ENCODE measurements at places on chromosomes 7 and 10.

GRCh38 chr7:128431221-128431620, 21.4 kb upstream of the IMPDH1 start:
- DNase-seq: no peak

DNA sequence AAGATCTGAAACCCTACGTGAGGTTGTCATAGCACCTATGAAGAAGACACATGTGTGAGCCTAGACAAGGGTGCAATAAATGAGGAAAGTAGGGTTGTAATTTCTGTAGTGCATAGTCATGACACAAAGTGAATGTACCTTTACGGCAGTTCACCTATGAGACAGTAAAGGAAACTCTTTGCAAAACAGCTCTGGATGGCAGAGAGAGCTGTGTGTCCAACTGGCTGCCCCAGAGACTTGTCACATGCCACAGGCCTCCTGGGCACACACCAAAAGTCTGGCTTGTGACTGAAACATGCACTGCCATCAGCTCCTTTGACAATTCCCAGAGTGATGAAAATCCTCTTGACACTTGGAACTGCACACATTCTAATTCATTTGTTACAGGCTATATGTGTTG, 90.7 kb upstream of the NAMPT start:
- no peak for DNase-seq

DNA sequence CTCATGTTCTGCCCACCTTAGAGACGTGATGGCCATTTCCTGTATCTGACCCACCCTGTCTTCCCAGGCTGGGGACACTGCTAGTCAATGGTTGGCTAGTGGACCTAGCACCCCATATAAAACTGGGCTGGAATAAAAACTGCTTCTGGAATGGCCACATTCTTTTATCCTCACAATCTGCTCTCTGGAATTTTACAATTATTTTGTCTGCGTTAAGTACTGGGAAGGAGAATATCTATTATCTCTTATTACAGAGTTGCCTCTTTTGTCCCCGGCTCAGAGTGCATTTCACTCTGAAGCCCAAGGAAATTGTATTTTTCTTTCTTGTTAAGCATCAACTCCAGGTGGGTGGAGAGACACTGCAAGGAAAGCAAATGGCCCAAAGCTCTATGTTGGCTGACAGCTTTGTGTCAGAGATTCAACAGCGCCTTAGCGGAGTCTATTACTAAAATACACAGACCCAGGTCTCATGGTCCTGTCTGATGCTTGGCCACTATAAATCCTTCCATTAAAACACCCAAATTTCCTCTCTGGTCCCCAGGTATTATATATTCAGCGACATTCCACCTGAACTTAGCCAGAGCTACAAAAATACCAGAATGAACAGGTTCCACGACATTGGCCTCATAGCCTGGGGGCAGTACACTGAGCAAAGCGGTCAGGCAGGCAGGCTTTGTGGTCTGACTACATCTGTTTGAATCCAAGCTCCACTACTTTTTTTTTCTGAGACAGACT, 121.7 kb downstream of the PRPF18 start:
- no peak for DNase-seq

GRCh38 chr10:43043342-43043772, 33.5 kb upstream of the RET start:
- DNase-seq: no peak

- no peak for DNase-seq
These were observed 101.8 kb upstream of the RET start for GRCh38 chr10:42975005-42975493.

DNA sequence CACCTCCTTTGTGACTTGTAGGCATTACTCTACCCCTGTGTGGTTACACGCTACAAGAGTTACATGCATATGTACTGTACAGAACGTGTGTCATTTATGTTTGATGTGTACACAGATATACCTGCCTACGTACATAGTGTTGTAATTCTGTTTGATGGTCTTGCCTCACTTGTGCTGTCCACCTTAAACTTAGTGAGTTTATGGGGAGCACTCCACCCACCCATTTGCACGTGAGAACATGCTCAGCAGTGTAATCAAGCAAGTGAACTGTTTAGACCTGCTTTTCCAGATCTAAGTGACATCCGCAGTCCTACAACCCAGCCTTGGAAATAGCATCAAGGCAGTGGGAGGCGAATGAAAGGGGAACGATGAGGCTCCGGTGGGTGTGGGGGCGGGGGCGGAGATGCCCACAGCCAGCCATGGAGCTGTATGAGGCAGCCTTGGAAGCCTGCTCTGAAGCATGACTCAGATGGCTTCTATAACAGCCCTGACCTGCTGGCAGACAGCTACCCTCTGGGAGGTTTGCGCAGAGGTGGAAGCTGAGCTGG, 52.1 kb downstream of the SUFU start:
- no peak for DNase-seq

GRCh38 chr10:90935581-90936275, 14.8 kb upstream of the ANKRD1 start:
- no peak for DNase-seq

DNA sequence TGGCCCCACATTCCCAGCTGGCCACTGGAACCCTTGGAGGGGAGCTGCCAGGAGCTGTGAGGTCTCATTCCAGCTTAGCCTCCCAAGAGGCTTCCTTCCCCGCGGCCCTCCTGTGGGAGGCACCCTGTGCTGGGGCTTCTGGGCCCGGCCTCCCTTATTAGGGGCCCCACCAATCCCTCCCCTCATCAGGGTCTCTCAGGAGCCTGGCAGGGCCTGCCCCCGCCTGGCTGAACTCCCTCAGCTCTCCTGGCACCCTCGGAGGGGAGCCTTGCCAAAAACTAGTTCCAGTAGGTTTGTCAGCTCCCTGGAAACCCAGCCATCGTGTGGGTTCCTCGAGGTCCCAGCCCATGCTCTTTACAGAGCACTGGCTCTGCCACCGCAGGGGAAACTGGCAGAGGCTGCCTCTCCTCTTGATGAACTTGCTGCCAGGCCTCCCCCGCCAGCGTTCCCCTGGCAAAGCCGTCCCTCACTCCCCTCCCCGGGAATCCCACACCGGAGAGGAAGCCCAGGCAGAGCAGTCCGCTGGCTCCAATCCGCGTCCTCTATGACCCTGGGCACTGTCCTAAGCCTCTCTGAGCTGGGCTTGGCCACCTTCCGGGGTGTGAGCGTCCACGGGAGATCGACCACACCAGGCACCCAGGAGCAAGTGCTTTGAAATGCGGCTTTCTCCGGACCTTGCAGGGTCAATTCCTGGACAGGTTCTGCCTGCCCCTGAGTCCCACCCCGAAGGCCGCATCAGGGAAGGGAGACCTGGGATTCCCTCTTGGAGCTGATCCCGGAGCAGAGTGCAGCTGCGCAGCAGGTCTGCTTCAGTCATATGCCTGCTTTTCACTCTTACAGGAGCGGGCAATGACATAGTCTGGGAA, 139.8 kb downstream of the ARHGAP22 start:
- no peak for DNase-seq

GRCh38 chr10:121281576-121281975, 316.7 kb downstream of the FGFR2 start:
- DNase-seq: no peak

DNA sequence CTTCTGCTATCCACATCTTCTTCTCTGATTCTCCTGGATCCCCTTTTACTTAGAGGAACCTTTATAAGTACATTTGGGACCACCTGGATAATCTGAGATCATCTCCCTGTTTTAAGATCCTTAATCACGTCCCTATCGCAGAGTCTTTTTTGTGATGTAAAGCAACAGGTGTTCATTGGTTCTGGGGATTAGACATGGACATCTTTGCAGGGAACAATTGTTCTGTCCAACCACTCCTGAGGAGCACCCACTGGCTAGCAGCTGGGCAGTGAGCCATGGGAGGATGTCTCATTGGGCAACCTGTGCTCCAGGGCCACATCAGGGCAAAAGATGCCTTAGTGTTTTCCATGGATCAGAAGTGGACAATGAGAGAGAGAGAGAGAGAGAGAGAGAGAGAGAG, 56.0 kb downstream of the ZNF800 start:
- DNase-seq: no peak

DNA sequence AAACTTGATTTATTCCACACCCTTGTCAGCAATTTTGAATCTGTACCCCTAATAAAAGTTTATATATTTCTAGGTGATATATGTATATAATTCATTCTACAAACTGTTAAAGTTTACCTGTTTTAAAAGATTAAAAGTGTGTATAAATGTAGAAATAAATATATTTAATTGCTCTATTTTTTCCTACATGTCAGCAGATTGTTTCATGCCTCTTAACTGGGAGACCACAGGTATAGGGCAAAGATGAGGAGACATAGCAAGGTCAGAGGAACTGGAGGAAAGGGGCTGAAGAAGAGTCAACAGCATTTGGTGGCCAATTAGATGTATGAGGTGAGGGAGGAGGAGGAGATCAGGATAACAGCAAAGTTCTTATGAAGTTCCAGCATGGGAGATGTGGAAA, 109.8 kb downstream of the GLCCI1 start:
- DNase-seq: no peak

Data from T-helper 1 cell (primary cell).